Bronchial epithelial cell (primary cell): ENCODE measurements at places on chromosomes 6 and 20.

DNA sequence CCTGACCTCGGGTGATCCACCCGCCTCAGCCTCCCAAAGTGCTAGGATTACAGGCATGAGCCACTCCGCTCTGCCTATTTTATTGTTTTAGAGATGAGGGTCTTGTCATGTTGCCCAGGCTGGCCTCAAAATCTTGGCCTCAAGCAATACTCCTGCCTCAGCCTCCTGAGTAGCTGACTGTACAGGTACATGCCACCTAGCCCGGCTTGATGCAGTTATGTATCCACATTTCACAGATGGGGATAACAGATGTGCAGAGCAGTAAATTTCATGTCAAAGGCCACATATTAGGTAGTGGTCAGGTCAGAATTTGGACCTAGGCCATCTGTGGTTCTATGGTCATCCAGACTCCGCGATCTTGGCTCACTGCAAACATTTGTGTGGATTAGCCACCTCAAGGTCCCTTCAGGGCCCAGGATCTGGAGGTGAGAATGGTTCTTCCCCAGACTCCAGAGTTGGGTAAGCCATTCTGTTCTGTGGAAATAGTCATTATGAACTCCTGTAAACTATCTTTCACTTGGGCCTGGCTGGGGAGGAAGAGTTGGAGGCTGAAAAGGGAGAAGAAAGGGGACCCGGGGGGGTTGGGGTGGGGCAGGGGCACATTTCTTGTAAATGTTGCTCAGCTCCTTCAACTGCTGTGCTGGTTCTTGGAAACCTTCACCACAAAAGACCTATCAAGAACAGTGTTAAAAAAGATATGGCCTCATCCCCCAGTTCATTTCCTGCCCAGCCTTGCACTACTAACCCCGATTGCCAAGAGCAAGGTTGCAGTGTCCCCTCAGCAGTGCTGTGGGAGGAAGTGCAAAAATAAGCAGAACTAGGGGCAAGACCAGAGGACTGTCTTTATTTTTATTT lies 13.0 kb downstream of the PIM1 start:
- no peak for DNase-seq

- DNase-seq: no peak
Measured at GRCh38 chr20:49034070-49034732, 11.9 kb upstream of the CSE1L start.

DNA sequence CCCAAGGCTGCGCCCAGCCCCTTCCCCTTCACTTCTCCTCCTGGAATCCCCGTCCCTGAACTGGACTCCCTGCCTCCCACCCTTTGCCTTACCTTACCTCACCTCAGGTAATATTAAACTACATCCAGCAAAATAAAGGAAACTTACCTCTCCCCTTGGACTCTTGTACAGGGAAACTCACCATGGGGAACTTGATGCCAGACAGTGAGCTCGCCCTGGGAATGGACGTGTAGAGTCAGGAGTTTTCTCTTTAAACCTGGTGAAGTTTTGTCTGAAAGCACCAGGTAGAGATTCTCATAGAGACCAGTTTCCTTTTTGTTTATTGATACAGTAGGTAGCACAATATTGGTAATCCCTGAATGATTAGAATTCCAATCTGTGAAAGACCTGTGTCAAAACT lies 544 bp upstream of the HLA-C start:
- no peak for DNase-seq

GRCh38 chr6:53530346-53530745 lies 14.6 kb downstream of the GCLC start:
- DNase-seq: peak; percentile 72

GRCh38 chr20:8532169-8532568 lies 400.1 kb downstream of the PLCB1 start:
- no peak for DNase-seq

- DNase-seq: peak; percentile 99
Measured at GRCh38 chr20:10705801-10706459, 32.1 kb upstream of the JAG1 start.

- no peak for DNase-seq
Measured at GRCh38 chr6:151294561-151295101, 54.9 kb downstream of the AKAP12 start.

DNA sequence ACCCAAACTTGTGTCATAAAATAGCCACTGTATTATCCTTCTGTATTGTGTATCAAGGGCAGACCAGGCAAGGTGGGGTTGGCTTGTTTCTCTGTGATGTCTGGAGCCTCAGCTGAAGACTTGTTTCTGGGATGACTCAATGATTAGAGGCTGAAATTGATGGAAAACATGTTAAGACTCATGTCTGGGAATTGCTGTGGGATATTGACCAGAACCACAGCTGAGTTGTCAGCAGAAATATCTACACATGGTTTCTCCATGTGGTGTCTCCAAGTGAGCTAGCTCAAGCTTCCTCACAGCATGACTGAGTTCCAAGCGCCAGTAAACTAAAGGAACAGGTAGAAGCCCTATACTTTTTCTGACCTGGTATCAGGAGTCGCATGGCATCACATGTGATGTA lies 128.5 kb upstream of the SYNDIG1 start:
- peak; percentile 93 for DNase-seq

GRCh38 chr6:23879816-23880215 lies 246.2 kb upstream of the NRSN1 start:
- no peak for DNase-seq

GRCh38 chr6:74735304-74735703 lies 470.5 kb downstream of the COL12A1 start:
- peak; percentile 85 for DNase-seq

- no peak for DNase-seq
Measured at GRCh38 chr20:21995461-21995860, 290.0 kb downstream of the PAX1 start.

- no peak for DNase-seq
Measured at GRCh38 chr6:44022671-44023352, 104.4 kb downstream of the MRPL14 start.

- DNase-seq: peak; percentile 13
Measured at GRCh38 chr6:128174724-128175123, 273.9 kb upstream of the THEMIS start.

- DNase-seq: no peak
Measured at GRCh38 chr20:8020314-8021079, 936 bp upstream of the TMX4 start.

GRCh38 chr20:54067606-54068174 lies 2.7 kb downstream of the BCAS1 start:
- peak; percentile 97 for DNase-seq

- no peak for DNase-seq
Measured at GRCh38 chr6:75308250-75308988, 23.8 kb upstream of the TMEM30A start.

- DNase-seq: no peak
Measured at GRCh38 chr20:52840041-52840440, 132.1 kb upstream of the TSHZ2 start.

- DNase-seq: no peak
Measured at GRCh38 chr6:64023693-64024092, 388.1 kb downstream of the PHF3 start.

GRCh38 chr6:144139817-144140216 lies 10.5 kb upstream of the STX11 start:
- no peak for DNase-seq

DNA sequence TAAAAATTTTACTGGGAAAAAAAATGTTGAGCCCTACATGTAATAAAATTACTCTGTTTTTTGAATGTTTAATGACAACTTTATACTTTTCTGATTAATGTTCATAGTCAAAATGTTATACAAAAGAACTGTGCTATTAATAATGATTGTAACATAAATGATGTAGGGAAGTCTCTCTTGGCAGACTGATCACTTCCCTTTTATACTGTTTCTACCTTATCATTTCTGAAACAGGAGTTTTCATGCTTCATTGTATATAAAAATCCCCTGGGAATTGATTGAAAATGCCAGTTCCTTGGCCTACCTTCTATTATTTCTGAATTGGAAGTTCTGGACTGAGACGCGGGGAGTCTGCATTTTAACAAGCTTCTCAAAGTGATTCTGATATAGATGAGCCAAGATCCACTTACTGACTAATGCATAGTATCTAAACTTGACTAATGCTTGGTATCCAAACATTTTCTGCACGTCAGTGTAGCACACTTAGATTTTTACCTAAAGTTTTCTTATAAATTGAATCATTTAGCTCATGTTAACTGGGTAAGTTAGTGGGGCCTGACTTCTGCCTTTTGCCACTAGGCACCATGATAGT lies 7.2 kb upstream of the HDAC2 start:
- no peak for DNase-seq

GRCh38 chr6:72589096-72589495 lies 32.8 kb upstream of the KCNQ5 start:
- DNase-seq: no peak

GRCh38 chr6:149988550-149989346 lies 25.0 kb downstream of the ULBP1 start:
- DNase-seq: no peak

DNA sequence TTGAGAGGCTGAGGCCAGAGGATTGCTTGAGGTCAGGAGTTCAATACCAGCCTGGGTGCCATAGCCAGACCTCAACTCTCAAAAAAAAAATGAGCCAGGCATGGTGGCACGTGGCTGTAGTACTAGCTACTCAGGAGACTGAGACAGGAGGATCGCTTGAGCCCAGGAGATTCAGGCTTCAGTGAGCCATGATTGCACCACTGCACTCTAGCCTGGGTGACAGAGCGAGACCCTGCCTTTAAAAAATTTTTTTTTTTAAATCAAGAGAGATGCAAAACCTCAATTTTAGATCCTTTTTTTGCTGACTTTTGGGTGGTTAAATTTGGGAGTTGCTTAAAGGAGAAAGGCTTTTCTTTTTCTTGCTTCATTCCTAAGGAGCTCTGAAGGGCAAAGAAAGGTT lies 70.9 kb downstream of the DHX35 start:
- DNase-seq: no peak

- DNase-seq: peak; percentile 59
Measured at GRCh38 chr20:40689943-40690835, 1.2 kb upstream of the MAFB start.

GRCh38 chr6:25601800-25602673 lies 50.0 kb upstream of the SCGN start:
- peak; percentile 63 for DNase-seq

- peak; percentile 38 for DNase-seq
Measured at GRCh38 chr20:19888269-19888671, 128.9 kb upstream of the NAA20 start.

DNA sequence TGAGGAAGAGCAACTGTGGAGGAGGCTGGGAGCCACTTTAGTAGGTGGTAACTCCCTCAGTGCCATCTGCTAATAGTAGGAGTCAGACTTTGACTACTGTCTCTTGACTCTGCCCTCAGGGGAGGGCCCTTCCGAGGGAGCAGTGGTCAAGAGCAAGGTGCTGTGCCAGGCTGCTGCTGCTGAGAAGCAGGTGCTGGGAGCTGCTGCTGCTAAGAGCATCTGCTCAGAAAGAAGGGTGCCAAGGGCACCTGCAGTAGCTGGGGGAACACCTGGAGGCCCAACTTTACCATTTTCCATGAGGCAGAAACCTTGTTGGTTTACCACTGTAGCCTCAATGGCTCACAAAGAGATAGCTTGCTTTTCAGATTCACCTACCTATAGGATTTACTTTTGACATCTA lies 18.5 kb downstream of the GGTLC1 start:
- no peak for DNase-seq

DNA sequence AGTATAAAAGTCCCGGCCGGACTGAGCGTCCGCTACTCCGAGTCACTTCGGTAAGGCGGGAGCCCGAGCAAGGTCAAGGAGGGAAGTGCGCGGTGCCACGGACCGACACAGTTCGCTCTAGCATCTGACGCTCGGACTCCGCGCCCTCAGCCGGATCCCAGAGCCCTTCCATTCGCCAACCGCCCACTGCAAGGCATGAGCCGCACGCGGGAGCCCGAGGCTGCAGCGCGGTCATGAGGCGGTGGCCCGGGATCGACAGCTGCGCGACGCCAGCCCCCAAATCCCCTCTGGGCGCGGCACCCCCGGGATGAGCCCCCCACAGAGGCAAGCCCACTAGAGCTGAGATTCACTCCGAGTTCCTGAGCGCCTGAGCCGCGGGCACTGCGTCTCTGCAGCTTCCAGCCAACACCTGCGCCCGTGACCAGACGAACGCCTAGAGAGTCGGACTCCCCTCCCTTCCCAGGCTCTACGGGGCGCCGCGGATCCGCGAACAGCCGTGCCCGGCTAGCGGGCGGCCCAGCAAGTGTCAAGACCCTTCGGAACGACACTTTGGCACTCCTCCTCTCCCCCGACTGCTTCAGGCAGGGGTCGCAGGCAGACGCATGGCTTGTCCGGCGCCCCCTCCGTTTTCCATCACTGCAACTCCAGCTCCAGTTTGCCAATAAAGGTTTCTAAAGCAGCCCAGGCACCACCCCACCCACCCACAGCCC lies 725 bp upstream of the ISM1 start:
- peak; percentile 15 for DNase-seq

GRCh38 chr20:2172305-2173175 lies 70.9 kb downstream of the STK35 start:
- DNase-seq: peak; percentile 24

- DNase-seq: no peak
Measured at GRCh38 chr6:17473554-17473953, 80.2 kb downstream of the CAP2 start.

DNA sequence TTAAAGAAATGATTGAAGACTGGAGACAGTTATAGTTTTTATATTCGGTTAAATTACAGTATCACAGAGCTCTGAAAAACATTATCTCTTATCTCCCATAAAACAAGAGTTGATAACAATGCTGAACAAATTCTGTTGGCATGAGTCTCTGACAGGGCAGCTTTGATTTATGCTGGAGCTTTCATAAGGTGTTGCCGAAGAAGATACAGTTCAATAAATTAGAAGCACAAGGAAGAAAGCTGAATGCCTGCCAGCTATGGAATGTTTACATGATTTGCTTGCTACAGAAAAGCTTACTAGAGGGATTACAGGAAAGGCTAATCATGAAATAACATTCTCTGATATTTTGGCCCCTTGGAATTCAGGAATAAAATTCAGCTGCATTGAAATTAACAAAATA lies 431.9 kb upstream of the GJE1 start:
- DNase-seq: no peak

DNA sequence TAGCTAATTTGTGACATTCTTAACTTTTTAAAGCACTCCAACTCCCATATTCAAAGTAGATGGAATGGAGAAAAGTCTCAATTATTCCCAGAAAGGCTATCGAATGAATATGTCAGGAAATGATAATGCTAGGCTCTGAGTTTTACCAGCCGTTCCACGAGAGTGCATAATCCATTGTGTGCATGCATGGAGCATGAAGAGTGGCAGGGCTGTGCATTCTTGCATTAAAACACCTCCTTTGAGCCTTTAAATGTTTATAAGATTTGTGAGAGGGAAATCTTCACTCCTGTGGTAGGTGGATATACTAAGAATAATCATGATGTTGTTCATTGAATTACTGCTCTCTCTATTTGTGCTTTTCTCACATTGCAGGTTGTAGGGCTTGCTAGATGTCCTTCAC lies 178.3 kb downstream of the CARMIL1 start:
- DNase-seq: no peak

DNA sequence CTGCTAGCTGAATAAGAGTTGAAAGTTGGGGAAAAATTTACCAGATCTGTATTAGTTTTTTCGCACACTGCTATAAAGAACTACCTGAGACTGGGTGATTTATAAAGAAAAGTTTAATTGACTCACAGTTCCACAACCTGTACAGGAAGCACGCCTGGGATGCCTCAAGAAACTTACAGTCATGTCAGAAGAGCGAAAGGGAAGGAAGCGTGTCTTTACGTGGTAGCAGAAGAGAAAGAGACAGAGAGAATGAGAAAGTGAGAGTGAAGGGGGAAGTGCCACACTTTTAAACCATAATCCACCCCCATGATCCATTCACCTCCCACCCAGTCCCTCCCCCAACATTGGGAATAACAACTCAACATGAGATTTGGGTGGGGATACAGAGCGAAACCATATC lies 79.6 kb downstream of the KHDC1L start:
- DNase-seq: no peak
